ENCODE measurements at places on chromosomes 7 and 10.

- DNase-seq = no peak
These were observed 1021.9 kb downstream of the LRMDA start for GRCh38 chr10:76453332-76453731.

- no peak for DNase-seq
These were observed 113.3 kb downstream of the ARHGAP22 start for GRCh38 chr10:48491392-48492139.

- DNase-seq = no peak
These were observed 15.7 kb downstream of the NOLC1 start for GRCh38 chr10:102167861-102168260.

DNA sequence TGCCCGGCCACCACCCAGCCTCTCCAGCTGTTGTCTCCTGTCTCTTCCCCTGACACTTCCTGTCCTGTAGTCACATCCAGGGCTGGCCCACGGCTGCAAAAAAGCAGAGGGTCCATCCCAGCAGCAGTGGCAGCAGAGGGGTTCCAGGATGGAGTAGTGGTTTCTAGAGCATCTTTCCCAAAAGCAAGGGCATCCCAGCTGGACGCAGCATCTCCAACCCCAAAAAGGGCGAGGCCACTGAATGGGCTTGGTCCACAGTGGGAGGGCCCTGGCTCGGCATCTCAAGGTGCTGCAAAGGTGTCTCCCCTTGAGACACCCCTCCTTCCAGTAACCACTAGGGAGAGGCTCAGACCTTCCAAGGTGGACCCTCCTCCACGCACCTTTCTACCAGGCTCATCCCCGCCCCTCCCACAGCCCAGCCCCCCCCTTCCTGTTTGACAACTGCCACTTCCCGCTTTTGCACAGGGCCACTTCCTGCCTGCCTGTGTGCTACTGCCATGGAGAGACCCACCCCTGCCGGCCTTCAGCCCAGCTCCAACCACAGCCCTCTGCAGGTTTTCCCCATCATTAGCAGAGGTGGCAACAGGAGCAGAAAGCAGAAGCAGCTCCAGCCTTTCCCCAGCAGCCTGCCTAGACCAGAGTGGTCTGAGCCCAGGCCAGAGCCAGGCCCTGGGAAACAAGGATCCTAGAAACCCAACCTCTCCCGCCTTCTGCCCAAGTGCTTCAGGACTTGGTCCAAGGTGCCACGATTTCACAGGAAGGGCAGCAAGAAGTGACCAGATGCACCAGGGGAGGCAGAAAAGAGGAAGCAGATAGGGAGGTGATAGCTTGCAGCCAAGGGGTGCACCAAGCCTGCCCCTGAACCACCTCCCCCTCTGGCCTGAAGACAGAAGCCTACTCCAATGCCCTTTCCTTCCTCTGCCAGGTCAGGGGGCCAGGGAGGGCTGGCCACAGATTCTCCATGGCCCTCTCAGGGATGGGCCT, 8.6 kb downstream of the CAMK2G start:
- no peak for DNase-seq

- DNase-seq = no peak
These were observed 6.5 kb downstream of the BLVRA start for GRCh38 chr7:43764807-43765491.

DNA sequence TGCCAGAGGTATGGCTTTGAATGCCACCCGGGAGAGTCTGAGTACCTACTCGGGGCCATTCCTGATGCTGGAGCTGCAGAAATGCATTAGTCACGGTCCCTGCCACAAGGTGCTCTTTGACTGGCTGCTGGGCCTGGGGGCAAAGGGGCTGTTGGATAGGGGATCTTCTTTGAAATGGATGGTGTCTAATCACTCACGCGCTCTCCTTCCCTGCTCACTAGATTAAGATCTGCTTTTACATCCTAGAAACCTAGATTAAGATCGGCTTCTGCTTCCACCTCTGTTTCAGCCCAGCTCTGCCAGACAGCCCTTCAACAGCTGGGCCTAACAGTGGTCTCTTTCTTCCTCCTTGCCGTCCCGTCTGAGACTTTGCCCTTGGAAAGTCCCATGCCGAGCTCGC, 57.2 kb downstream of the PAX2 start:
- no peak for DNase-seq

DNA sequence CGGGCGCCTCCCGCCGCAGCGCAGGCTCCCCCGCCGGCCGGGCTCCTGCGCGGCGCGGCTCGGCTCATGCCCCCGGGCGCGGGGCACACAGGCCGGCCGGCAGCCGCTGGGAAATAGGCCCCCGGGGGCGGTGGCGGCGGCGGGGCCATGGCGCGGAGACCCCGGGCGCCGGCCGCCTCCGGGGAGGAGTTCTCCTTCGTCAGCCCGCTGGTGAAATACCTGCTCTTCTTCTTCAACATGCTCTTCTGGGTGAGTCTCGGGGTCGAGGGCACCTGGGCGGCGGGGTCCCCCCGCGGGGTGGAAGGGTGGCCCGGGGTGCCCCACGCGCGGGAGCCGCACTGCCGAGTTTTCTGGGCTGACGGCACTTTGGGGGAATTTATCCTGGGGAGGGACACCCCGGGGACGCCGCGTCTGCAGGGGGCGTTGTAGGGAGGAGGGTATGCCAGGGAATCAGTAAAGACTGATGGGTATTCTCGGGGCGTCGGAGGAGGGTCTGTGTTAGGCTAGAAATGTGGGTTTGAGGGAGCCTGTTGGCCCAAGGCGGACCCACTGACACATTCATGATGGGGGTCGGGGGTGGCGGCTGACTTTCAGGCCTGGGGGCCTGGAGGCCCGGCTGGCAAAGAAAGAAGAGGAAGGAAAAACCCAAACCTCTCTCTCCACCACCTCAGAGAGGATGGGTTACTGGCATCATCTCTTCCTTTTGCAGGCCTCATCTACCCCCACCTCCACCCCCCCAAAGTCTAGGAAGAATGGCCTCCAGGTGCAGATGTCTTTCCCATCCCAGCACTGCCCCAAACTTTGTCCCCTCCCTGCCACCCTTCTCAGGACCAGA, 544 bp downstream of the TSPAN33 start:
- no peak for DNase-seq

DNA sequence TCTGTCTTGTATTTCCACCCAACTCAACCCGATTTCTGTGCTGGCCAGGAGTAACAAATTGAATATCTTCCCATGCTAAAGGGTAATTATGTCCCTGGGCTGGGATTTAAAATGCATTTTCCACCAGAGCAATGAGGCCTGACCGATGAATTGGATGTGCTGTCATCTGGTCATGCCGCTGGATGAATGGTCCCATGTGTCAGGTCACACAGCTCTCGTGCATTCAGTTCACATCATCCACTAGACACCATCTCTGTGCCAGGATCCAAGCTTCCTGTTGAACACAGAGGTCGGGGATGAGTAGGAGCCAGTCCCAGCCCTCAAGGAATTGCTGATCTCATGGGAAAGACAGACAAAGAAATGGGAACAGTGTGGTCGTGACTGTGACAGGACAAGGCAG, 200.8 kb downstream of the ADRA2A start:
- DNase-seq = no peak

DNA sequence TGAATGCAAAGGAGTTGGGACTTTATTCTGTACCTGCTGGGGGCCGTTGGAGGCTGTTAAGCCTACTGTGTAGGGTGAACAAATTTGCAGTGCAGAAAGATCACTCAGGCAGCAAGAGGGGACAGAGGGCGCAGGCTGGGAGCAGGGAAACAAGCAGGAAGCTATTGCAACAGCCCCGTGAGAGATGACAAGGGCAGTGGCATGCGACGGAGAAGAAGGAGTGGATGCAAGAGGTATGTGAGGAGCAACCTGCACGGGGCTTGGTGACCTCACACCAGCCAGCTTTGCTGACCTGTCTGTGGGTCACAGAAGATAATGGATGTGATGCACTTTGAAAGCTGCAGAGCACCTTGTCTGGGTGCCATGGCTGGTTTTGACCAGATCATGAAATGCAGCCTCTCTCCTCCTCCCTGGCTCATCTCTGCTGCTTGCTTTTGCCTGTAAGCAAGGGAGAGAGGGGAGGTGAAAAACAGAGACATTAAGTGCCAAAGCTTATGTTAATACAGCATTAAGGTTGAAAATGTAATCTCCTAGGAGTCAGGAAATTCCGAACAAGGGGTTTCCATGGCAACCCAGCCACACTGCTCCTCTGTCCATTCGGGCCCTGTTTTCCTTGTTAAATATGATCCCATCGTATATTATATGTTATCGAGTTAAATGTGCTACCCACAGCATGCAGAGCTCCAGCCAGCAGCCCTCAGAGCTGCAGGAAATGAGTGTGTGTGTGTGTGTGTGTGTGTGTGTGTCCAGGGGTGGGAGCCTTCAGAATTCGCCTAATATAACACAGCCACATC, 314.3 kb upstream of the ZMIZ1 start:
- DNase-seq = no peak

DNA sequence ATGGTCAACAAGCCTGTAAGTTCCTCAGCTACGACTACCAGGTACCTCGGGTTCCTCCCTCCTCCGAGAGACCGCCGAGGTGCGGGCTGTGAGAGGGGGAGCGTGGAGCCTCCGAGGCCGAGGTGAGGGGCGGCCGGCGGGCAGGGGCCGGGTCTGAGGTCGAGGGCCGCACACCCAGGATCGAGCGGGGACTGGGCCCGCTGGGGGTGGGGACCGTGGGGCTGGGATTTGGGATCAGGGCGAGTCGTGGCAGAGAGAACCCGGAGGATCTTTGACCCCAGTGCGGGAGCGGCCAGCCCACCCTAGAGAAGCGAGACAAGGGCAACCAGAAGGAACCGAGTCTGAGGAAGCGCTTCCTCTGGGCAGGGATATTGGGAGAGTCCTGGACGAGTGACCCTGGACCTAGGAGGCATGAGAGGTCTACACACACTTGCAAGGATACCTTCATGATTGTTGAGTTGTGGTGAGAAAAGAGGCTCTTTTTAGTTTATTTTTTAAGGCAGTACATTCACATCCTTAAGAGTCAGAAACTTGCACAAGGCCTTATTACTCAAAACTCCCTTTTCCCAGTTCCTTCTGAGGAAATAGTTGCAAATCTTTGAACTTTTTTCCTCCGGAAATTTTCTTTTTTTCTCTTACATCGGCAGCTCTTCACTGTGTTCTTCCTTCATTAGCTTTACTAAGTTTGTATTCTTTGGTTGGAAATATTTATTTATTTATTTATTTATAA, 395 bp downstream of the ZNF487 start:
- DNase-seq = no peak

GRCh38 chr7:134905375-134905774, 80.9 kb upstream of the AGBL3 start:
- DNase-seq = no peak

- no peak for DNase-seq
These were observed 72.3 kb upstream of the SEM1 start for GRCh38 chr7:96781919-96782318.

DNA sequence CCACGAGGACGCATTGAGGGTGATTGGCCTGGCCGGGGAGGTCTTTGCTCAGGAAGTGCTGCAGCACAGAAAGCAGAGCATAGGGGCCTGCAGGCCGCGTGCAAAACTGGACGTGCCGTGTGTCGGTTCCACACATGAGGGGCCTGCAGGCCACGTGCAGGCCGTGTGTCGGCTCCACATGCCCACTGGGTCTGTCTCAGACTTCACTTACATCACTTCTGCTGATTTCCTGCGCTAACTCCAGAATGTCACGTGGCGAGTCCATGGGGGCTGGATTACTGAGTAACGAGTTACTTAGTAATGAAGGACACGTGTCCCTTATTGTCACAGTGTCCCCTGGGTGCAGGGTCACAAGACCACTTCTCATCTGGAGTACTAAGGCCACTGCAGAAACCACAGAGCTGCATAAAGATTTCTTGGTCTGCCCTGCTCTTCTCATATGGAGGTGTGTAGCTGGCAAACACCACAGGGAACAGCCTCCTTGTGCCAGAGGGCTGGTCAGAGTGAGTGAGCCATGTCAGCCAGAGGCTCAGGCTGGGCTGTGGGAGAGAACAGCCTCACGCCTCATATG, 60.8 kb downstream of the GDI2 start:
- no peak for DNase-seq

DNA sequence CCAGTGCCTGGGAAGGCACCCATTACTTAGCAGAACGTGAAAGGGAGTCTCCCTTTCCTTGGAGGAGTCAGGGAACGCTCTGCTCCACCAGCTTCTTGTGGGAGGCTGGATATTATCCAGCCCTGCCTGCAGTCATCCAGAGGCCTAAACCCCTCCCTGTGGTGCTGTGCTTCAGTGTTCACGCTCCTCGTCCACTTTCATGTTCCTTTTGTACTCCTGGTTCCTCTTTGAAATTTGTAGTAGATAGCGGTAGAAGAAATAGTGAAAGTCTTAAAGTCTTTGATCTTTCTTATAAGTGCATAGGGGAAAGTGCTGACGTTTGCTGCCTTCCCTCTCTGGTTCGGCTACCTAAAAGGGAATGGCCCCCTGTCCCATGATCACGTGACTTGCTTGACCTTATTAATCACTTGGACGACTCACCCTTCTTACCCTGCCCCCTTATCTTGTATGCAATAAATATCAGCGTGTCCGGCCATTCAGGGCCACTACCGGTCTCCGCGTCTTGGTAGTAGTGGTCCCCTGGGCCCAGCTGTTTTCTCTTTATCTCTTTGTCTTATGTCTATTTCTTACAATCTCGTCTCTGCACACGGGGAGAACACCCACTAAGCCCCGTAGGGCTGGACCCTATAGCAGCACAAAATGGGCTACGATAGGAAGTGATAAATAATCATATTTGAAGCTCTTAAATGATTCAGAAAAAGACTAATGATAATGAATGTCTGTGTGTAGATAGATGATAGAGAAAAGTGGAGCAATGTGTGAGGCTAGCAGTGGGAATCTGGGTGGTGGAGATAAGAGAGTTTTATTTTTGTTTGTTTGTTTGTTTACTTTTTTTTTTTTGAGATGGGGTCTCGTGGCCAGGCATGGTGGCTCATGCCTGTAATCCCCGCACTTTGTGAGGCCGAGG, 5.8 kb upstream of the ESYT2 start:
- DNase-seq = no peak

DNA sequence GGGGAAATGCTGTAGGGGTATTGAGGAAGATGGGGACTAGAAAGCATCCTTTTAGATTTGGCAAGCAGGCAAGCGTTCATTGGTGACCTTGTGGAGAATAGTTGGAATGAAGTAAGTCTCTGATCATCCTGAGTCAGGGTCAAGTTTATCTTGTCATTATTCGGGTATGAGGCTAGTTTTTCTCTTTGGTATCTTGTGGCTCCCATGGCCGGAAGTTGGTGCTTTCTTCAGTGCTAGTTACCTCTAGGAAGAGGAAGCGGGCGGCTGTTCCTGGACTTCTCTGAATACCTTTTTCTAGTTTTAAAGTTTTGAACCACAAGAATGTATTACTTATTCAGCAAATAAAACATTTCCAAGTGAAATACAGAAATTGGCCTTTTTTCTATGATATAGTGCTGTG, 9.2 kb downstream of the CREM start:
- no peak for DNase-seq

Measured in central memory CD8-positive, alpha-beta T cell (primary cell).